DMS153 (cell line): ENCODE measurements at places on chromosomes 7 and 10.

DNA sequence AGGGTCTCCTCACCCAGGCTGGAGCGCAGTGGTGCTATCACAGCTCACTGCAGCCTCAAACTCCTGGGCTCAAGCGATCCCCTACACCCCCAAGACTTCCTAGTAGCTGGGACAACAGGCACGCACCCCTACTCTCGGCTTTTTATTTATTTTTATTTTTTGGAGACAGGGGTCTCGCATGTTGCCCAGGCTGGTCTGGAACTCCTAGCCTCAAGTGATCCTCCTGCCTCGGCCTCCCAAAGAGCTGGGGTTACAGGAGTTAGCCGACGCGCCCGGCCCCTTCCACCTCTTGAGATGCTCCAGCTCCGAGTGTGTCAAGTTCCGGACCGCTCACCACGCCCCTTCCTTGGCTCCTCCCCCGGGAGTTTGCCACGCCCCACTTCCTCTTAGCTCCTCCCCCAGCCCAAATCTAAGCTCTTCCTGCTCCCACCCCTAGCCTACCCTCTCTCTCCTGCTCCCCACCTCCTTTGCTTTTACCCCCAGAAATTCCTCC is 6.3 kb downstream of the NAT16 start:
- DNase-seq = peak; percentile 46

DNA sequence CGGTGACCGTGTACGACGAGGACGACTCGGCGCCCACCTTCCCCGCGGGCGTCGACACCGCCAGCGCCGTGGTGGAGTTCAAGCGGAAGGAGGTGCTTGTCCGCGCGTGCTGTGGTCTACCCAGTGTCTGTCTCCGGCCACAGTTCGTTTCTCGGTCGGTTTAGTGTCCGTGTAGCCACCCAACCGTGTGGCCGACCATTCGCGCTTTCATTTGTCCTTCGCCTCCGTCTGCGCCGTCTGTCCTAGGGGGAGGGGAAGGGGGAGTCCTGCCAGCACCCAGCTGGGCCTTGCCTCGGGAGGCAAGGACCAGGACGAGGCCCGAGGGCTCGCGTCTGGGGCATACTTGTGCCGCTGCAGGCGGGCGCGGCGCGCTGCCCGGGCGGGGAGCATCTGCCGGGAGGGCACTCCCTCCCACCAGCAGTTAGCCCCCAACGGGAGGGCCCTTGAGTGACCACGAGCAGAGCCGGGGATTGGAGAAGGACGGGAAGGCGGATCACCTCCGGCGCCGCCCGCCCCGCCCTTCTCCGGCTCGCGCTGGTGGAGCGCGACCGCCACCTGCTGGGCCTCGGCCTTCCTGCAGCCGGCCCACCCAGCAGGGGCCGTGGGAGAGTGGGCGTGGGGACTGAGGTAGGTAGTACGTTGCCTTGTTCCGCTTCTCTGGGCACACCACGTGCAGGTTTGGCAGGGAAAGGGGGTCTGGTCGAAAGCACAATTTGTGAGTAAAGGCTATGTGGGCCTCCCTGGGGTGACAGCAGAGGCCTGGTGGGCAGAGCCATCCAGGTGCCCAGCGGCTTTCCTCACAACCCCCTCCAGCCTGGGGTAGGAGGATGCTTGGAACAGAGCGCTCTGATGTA is 28.5 kb downstream of the RET start:
- DNase-seq = no peak

GRCh38 chr10:64039198-64039597 is 518.0 kb downstream of the REEP3 start:
- DNase-seq = no peak

DNA sequence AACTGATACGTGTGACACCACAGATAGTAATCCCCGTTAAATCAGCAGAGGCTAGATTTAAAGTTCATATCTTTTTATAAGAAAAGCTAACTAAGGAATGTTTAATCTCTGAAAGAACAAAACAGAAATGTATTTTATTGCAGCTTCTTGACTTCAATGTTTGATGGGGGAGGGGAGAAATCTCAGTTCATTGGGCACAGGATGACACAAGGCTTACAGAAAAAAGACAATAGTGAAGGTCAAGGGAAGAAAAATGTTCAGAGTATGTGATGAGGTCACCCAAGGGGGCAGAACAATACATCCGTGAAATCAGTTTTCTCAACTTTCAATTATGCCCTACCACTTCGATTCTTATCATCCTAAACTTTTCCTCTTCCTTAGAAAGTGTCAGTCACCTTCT is 102.9 kb downstream of the ELAPOR2 start:
- DNase-seq = no peak

- no peak for DNase-seq
Observed at GRCh38 chr10:17049195-17049594, 80.4 kb downstream of the CUBN start.

DNA sequence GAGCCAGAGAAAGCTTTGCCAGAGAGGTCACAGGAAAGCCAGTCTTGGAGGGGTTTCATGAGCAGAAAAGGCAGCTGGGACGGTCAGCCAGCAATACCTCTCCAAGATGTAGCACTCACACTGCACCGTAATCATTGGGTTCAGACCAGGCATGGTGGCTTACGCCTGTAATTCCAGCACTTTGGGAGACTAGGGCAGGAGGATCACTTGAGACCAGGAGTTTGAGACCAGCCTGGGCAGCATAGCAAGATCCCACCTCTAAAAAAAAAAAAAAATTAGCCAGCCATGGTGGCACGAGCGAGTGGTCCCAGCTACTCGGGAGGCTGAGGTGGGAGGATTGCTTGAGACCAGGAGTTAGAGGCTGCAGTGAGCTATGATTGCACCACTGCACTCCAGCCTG is 90.2 kb upstream of the CUX1 start:
- no peak for DNase-seq

- no peak for DNase-seq
Observed at GRCh38 chr7:29851487-29851886, 45.2 kb downstream of the WIPF3 start.
